ENCODE measurements at places on chromosomes 2 and 18.

DNA sequence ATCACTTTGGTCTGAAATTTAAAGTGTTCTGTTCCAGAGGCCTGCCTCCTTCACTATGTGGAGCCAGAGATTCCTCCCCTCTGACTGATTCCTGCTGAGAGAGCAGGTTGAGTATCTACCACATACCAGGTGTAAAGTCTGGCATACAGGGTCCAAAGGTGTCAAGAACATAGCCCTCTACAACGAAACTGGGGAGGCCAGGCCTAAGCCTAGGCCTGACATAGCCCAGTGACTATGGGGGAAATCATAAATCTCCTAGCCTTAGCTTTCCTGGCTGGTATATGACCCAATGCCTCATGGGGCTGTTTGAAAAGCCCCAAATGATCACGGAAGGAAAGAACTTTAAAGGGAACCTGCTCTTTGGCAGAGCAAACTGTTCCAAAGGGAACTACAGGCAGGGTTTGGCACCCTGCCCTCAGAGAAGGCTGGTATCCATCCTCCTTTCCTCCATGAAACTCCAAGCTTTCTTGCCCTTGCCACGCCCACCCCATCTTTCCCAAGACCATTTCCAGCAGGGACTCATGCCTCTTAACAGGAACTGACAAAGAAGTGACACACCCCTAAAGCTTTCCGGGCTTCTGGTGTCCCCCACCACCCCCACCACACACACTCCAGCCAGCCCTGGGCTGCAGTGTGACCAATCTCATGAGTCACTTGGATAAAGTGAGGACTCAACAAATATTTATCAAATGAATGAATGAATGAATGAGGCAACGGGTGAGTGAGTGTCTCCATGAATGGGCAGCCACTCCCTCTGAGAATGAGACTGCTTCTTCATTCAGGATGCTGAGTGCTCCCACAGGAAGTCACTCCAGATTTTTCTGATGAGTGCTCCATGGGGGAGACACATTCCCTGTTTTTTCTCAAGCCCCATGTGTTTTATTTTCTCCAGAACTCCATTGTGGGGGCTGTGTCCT, 114.5 kb upstream of the STPG4 start:
- no peak for DNase-seq

DNA sequence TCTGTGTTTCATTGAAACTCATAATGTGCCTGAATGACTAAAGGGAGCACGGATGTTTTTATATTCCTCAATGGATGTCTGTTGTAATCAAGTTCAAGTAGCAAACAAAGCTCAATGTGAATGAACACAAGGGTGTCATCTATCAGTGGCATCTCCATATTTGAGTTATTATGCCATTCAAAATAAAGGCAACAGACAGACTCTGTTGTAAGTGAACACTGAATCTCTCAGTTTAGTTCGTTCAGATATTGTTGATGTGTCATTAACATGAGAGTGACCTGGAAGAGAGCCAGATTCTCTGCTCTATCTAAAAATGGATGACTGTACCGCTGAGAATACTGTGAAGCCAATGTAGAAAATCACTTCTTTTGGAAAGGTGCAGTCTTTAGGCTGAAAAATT, 118.7 kb downstream of the NUP35 start:
- DNase-seq = no peak

DNA sequence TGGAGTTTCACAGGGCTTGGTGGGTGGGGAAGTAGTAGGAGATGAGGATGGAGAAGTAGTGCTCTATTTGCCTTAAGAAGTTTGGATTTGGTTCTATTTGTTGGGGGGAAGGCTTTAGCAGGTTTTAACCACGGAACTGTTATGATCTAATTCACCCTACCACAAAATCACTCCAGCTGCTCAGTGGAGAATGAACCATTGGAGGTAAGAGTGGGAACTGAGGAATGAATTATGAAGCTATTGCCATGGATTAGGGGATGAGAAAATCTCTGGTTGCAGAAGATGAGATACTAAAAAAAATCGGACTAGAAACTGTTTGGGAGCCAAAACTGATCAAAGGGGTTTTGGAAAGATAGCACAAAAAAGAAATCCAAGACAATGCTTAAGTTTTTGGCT, 488.9 kb downstream of the DLGAP1 start:
- DNase-seq = no peak

GRCh38 chr2:173666171-173666888, 298.8 kb downstream of the SP3 start:
- no peak for DNase-seq

- no peak for DNase-seq
Measured at GRCh38 chr2:190481339-190481738, 53.2 kb downstream of the NEMP2 start.

DNA sequence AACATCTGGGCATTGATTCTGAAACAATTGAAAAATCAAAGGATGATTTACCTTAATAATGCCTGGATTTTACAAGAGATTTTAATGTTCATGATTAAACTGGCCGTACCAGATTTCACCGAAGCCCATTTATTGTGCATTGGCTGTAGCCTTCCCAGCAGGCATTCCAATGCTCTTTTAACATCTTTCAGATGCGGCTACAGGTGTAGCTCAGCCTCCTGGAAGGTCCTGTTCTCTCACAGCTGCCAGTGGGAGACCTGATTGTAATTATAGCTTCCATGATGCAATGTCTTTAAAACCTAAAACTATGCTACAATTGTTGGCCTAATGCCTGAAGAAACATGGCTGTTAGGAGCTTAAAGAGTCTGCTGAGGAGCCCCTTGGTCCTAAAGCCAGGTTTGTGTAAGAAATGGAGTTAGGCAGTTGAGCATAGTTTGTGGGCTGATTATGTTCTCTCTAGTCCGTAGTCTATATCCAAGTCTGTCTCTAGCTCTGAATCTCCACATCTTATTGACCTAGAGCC, 147.4 kb downstream of the CERS6 start:
- DNase-seq = no peak

DNA sequence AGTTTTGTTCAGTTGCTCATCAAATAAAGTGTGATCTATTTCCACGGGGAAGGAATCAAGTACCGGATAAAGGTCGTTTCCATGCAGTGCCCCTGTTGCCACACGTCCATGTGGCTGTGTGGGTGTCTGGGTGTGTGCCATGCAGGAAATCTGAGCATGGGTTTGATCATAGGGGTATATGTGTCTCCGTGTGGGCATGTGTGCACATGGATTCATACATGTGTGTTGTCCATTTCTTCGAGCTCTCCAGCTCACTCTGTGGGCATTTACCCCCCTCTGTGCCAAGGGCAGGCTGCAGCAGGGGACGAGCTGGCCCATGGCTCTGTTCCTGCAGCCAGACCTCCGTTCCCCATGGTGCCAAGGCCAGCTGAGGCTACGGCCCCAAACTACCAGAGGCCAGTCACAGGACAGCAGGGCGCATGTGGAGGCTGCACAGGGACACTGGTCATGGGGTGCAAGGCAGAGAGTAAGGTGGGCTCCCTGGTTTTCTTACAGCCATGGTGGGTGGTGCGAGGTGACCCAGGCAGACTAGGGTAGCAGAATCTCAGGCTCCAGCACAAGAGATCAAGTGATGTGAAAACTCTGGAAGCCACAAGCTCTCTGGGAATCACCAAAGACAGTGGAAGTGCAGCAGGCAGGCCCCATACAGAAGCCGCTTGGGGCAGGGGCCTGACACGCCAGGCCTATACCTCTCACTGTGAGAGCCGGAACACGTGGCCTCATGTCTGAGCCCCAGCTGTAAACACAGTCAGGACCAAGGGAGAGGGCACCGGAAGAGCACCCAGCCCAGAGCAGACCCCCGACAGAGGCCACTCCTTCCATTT, 66.4 kb upstream of the RAB6C start:
- no peak for DNase-seq

- no peak for DNase-seq
Measured at GRCh38 chr18:50189160-50189559, 5.8 kb downstream of the MYO5B start.

GRCh38 chr2:202885190-202885589, 13.6 kb upstream of the ICA1L start:
- no peak for DNase-seq

GRCh38 chr2:134290358-134290757, 36.5 kb downstream of the MGAT5 start:
- DNase-seq = no peak

DNA sequence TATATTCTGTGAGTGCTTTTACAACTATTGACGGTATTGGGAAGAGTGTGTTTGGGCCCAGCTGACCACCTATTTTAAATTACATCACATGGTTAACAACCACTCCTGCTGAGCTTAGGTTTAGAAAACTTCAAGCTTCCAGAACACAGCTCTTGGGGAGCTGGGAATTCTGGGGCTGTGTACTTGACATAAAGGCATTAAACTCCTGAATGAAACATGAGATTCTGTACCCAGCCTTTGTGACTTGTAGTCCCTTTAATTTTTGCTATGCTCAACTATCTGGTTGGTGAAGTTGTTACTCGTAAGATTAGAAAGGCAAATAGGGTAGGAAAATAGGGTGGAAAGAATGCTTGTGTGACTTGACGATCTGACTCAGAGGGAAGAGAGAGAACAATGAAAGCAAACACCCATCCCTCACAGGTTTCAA, 66.9 kb downstream of the LTBP1 start:
- DNase-seq = no peak

DNA sequence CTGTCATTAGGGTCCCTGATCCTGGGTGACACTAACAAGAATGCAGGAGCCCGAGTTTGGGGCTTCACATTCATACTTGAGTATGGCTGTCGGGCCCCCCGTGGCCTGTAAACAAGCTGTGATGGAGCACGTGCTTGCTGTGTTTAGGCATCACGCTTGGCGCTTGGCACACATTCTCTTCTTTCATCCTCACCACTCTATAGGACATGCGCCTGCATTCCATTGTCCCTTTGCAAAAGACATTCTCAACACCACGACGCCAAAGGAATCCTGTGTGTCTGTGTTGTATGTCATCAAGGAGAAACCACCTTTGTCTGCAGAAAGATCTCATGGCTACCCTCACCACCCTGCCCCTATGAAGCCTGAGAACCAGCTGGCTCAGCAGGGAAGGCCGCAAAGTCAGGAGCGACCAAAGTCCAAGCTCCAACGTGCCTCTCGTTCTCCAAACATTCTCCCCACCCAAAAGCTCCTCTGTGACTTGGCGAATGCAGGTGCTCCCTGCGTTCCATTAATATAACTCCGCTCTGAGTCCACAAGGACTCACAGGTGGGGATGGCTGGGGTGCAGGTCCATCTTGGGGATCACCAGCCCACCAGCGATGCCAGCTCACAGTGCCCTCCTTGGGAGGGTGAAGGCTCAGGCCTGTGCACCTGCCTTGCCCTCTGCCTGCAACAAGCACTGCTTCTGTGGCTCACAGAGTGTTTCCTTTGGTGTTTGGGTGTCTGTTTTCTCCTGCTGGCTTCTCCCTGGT, 6.2 kb upstream of the PER2 start:
- DNase-seq = no peak

- DNase-seq = no peak
Measured at GRCh38 chr2:60549928-60550177, 3.6 kb downstream of the BCL11A start.

DNA sequence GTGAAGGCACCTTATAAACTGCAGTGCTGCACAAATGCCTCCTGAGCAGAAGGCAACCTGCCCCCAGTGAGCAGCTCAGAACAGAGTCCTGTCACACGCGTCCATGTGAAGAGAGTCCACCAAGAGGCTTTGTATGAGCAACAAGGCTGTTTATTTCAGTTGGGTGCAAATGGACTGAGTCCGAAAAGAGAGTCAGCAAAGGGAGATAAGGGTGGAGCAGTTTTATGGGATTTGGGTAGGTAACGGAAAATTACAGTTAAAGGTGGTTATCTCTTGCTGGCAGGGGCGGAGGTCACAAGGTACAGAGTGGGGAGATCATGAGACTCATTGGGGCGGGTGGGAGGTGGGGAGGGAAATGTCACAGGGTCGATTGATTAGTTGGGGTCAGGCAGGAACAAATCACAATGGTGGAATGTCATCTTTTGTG, 53.4 kb upstream of the RALBP1 start:
- no peak for DNase-seq

GRCh38 chr2:86341470-86341869, 4.0 kb upstream of the REEP1 start:
- DNase-seq = no peak

DNA sequence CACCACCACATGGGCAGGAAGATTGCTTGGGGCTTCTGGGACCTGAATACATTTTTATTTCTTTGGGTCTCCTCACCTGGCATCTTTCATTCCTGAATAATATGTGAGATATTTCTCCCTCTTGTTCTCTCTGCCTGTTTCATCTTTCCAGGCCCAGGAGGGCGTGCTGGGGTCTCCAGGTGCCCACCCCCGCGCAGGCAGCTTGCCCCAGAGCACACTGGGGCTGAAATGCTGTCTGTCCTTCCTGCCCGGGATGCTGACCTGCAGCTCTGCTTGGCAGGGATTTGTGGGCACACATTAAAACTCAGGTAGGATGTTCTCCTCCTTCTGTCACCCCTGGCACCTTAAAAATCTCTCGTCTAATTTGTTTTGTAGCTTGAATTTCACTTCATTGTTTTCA, 39.7 kb upstream of the TEX51 start:
- DNase-seq = no peak

DNA sequence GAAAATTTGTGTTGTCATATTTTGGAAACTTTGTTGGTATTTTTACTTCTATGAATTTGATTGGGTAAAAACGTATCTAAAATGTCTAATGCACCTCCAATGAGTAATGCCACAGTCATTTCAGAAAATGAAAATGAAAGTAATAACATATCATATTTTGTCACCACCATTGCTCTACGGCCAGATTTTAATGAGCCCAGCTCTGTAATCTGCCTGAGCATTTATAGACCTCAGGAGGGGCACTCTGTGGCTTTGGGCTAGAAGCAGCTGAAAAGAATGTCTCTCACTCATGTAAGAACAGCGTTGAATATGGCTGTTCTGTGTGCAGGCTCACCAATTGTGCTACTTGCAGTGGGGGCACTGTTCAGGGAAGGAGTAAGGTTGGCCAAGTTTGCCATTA, 32.7 kb upstream of the ABCA12 start:
- no peak for DNase-seq

DNA sequence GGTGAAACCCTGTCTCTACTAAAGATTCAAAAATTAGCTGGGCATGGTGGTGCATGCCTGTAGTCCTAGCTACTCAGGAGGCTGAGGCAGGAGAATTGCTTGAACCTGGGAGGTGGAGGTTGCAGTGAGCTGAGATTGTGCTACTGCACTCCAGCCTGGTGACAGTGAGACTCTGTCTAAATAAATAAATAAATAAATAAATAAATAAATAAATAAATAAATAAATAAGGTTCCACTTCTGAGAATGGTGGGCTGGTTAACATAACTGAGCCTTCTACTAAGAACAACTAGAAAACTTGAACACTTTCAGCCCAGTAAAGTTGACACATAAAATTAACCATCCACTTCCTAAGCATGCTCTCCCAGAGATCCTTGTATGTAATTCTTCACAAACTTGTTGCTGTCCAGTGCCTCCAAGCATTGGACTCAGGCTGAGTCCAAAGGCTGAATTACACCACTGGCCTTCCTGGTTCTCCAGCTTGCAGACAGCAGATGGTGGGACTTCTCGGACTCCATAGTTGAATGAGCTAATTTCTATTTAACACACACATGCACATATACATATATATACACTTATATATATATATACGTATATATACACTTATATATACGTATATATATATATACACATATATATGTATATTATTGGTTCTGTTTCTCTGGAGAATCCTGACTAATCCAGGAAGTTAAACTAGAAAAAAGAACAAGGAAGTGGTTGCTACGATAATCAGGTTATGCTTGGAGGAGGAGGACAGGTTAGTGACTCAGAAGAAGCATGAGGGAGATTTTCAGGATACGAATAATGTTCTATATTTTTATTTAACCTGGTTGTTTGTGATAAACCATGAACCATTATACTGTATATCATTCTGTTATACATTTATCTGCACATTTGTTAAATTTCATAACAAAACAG, 348.8 kb downstream of the METTL4 start:
- DNase-seq = no peak
